ENCODE measurements at places on chromosomes 4 and X.

DNA sequence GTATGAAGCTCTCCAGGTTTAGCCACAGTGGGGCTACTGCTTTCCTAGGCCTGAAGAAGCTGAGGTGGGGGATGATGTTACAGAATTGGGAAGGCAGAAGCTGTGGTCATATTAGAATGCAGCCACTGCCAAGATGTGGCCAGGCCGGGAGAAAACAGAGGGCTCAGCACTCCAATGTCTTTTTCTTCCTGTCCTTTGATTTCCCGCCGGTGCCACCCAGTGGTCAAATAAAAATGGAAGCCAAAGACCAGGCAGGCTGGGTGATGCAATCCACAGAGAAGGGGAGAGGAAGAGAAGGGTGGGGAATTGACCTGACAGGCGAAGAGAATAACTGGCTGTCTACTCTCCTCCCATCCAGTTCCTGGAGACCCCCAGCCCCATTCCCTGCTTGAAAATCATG, 94.9 kb upstream of the SHISA3 start:
- no peak for DNase-seq

- no peak for DNase-seq
Measured at GRCh38 chr4:114036426-114036825, 57.0 kb upstream of the ARSJ start.

- no peak for DNase-seq
Measured at GRCh38 chr4:156362581-156362980, 408.9 kb upstream of the CTSO start.

GRCh38 chrX:75603833-75604232, 81.0 kb upstream of the ZDHHC15 start:
- no peak for DNase-seq

Measured in stimulated activated CD8-positive, alpha-beta memory T cell treated with anti-CD3 and anti-CD28 coated beads, Interleukin-4, amount 100 ng/mL, for 48 hours (primary cell).